ENCODE measurements at places on chromosomes 3 and 15.

GRCh38 chr15:96585484-96586386 is 255.2 kb downstream of the NR2F2 start:
- no peak for DNase-seq

- DNase-seq, result peak; percentile 33
Measured at GRCh38 chr3:71728632-71729342, 3.6 kb upstream of the EIF4E3 start.

GRCh38 chr15:95840004-95840403 is 490.5 kb upstream of the NR2F2 start:
- DNase-seq, result no peak

GRCh38 chr15:84992157-84992944 is 10.7 kb downstream of the PDE8A start:
- DNase-seq, result no peak

DNA sequence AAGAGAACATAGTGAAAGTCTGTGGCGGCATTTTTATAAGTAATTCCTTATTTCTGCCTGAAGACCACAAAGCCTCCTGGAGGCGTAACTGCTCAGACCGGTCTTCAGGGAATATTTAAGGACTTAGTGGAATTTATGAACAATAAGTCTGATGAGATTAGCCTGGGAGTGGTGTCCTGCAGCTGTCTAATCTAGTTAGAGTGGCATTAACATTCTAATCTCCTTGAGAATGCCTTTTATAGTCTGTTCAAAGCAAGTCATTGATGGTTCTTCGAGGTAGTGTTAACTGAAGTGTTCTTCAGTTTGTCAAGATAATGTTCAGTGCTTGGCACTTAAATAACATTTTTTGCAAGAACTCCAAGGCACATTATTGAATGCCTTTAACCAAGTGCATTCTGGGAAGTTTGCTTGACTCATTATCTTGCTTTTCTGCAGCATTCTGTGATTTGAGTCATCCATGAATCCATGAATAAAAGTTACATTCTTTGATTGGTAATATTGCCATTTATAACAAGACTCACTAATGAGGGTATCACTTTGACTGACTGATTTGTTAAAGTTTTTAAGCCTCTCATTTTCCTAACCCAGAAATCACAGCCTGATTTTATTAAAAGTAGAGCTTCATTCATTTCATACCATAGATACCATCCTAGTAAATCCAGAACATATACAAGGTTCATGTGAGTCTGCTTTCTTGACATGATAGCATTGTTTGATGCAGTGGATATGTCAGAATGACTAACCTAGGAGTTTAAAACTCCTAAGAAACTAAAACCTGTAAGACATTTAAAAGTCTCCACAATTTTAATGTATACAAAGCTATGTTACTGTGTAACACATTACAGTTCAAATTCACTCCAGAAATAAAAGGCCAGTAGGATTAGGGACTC is 12.5 kb downstream of the RBM5 start:
- DNase-seq, result no peak

DNA sequence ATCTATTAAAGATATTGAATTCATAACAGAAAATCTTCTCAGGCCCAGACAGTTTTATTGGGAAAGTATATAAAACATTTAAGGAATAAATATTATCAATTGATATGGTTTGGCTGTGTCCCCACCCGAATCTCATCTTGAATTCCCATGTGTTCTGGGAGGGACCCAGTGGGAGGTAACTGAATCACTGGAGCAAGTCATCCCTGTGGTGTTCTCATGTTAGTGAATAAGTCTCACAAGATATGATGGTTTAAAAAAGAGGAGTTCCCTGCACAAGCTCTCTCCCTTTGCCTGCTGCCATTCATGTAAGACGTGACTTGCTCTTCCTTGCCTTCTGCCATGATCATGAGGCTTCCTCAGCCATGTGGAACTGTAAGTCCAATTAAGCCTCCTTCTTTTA is 160.5 kb downstream of the ANO10 start:
- DNase-seq, result no peak

GRCh38 chr3:71495708-71496472 is 87.6 kb downstream of the FOXP1 start:
- DNase-seq, result no peak

DNA sequence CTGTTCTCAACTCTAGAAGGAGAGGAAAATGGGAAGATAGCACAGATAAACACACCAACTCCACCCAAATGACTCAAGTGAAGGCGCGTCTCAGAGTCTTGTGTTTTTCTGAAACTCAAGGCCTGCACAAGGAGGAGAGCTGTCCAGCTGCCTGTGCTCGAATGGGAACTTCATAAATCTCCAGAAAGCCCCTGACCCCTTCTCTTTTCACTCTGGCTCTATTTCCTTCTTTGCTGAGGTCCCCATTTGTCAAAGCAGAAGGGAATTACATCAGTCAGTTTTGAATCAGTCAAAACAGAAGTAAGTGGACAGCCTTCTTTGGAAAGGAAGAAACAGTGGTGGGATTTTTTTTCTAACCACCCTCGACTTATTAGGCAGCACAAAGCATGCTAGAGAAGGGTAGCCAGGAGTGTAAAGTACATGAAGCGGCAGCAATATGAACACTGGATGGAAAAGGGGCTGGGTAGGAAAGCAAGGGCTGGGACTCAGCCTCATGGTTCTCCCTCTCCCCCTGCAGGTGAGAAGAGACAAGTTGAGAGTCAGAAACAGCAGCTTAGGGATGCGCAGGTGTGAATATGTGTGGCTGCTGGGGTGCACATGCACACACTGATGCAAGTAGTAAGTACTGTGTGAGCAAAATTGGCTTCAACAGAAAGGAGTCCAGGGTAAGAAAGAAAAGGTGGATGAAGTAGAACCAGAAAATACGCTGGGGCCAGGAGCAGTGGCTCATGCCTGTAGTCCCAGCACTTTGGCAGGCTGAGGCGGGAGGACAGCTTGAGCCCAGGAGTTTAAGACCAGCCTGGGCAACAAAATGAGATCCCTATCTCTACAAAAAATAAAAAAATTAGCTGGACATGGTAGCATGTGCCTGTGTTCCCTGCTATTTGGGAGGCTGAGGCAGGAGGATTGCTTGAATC is 36.6 kb upstream of the MAGEF1 start:
- no peak for DNase-seq

DNA sequence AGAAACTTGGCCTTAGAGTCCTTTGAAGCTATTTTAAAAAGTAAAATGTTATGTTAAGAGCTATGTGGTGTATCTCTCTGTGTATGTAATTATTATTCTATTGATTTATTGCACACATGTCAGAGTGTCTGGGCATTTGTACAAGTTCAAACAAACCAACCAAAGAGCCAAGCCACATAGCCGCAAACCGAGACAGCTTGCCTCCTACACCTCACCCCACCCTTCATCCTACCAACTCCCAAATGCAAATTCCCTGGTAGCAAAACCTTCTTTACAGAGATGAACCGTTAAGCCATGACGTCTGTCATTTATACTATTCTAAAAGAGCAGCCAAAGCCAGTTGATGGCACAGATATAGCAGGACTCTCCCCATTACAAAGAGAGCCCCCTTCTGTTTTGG is 332.3 kb downstream of the ERC2 start:
- no peak for DNase-seq

DNA sequence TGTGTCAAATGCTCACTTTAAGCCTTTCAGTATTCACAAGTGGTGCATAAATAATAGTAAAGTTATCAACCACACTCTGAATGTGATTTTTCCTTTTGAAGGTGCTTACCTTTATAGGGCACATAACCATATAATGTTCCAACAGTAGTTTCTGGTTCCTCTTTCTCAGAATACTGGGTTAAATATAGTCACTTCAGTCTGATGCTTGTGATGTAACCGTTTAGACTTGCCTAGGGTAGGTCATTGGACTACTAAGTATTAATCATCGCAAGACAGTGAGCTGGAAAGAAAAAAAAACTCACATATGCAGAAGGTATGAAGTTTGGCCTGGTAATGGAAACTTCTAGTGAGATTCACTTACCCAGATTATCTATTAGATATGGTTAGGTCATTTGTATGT is 1.9 kb downstream of the KBTBD8 start:
- no peak for DNase-seq

- no peak for DNase-seq
Measured at GRCh38 chr3:56471771-56472170, 3.5 kb upstream of the ERC2 start.

GRCh38 chr3:168981396-168981795 is 682.1 kb downstream of the MECOM start:
- no peak for DNase-seq

DNA sequence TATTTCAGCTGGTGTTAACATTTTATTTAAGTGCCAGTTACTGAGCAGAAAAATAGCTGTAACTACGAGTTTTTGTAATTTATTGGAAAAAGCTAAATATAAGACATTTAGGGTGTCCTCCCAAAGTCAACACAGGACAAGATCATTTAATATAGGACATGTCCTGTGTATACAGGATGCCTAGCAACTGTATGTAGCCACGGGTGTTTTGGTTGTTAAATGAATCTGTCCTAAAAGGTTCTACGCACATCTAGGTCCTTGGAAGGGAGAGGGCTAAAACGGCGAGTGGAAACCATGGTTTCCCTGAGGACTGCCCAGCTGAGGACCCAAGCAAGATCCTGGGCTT is 565 bp upstream of the ZNF621 start:
- DNase-seq, result no peak

DNA sequence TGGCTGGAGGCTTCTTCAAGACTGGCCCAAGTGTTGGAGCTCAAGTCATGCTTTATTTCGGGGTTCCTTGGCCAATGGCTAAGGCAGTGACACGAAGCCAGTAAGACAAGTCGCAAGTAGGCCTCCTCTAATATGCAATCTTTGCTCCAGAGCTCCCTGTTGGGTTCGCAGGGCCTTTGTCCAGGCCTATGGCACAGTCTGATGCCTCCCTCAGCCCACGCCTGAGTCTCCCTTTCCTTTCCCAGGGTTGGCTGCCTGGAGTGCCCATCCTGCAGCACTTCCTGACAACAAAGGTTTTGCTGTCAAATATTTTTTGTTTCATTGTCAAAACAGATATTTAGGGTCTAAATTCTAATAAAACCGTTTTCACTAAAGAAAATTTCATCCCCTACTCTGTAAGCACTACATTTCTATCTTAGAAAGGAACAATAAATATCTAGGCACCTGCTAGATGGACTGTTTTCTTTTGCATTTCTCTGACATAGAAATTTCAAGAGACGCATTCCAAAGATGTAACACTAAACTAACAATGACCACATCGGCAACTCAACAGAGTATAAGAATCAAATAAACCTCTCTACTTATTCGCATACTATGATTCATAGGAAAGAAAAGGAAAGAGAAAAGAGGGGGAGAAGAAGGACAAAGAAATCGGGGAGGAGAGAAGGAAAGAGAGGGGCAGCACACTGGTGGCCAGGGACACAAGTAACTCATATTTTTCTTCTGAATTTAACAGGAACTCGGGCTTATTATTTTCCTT is 393.1 kb upstream of the ATP11B start:
- no peak for DNase-seq

- no peak for DNase-seq
Measured at GRCh38 chr3:119800844-119801243, 18.9 kb downstream of the NR1I2 start.

GRCh38 chr3:164406281-164406680 is 672.0 kb downstream of the SI start:
- no peak for DNase-seq

- DNase-seq, result no peak
Measured at GRCh38 chr3:88219138-88219792, 69.5 kb downstream of the C3orf38 start.

GRCh38 chr3:194339356-194339755 is 11.8 kb downstream of the CPN2 start:
- no peak for DNase-seq

DNA sequence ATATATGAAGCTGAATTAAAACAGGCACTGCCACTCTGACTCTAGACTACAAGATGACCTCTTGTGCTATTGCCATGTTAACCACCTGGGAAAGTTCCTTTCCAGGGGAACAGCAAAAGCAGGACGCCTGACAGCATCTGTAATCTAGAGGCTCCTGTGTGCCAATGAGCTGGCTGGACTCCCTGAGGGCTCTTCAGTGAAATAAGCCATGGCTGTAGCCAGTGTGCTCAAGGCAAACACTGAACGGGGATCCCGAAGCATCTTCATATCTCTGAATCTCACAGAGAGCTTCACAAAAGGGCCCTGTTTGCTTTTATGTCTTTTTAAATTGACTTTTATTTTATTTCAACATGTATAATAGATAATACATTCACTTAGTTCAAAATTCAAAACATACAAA is 57.2 kb downstream of the BFSP2 start:
- DNase-seq, result no peak

- no peak for DNase-seq
Measured at GRCh38 chr3:140296796-140297352, 361.9 kb downstream of the CLSTN2 start.

DNA sequence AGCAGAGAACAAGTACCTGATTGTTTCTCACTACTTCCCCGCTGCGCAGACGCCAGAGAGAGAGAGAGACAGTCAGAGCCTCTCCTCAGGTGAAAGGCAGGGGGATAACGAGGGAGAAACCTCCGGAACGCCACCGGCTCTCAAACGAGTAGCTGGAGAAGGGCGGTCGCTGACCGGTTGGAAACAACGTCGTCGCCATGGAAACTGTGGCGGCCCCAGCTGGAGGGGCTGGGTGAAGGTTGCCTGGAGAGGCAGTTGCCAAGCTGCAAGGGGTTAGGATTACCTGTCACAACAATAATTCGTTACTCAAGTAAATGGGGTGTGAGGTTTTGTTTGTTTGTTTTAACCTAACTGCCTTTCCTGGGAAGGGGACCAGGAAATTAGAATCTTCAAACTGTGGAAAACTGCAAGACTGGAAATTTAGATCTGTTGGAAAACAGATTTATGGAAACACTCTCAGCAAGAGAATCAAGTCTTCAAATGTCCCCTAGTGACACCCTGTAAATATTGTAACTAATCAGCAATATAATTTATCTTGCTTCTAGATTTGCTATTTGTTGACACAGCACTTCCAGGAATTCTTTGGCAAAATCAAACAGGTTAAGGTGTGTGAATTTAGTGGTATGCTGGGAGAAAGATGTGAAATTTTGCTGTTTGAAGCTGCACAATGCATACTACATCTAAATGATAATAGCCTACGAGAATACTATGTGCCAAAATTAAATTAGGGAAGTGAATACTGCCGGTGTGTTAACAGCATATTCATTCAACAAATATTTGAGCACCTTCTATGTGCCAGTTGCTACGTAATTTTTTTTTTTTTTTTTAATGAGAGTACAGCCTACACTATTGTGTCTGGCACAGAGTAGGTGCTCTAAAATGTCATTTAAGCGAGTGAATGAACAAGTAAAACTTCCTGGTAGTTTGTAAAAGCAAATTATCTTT is at the start of gene DNAH12:
DNAH12 (minus strand) TSS at position 164 of the 945 bp plus-strand sequence. CDS start 1,474 bp downstream, outside the sequence.
- no peak for DNase-seq

GRCh38 chr15:88258093-88258641 is 1.6 kb upstream of the NTRK3 start:
- DNase-seq, result no peak

DNA sequence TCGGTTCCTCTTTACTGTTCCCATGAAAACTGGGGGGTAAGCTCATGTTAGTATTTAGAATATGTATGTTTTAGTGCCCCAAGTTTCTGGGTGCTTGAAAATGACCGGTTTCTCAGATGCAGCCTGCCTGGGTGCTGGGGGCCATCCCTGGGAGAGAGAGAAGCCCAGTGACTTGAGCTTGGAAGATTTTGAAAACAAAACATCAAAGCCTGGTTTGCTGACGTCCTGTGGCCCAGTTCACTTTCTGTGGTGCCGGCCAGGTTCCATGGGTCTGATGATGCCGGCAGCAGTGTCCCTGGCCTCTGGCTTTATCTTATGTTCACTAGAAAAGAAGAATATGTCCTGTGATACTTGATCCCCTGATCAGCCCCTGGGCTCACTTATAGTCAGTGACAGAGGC is 17.1 kb downstream of the APBA2 start:
- DNase-seq, result no peak
